Suprapubic skin (tissue), 4 donors: ENCODE measurements at places on chromosomes 13 and 19.

DNA sequence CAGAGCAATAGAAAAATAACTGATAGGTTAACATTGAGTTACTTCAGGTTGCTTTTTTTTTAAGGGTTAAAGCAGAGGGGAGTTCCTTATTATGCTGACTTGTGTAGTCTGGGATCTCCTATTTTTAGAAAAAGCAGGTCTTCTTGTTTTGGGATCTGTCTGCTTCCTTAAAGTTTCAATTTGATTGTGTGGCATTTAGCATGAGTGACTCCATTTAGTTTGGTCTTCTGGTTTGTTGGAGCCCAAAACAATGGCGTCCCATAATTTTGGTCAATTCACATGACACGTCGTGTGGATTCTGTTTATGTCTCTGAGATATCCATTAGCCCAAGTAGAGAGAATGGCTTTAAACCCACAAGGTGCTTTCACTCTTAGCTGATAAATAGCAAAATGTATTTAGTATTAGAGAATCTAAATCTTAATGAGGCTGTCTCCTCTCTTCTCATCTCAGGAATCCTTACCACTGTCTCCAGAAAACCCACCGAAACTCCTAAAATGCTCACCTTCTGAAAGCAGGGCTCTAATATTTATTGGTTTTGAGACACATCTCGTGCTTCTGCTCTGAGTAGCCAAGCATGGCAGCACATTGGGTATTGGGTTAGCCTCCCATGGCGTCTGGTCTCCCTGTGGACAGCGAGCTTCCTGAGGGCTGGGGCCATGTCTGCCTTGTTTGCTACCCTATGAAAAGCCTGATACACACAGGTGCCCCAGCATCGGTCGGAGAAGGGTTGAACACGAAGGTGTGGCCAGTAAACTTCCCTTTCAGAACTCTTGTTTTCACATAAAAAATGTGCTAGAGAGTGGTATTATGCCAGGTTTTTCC, 67.2 kb upstream of the GPR183 start:
- no peak for DNase-seq

DNA sequence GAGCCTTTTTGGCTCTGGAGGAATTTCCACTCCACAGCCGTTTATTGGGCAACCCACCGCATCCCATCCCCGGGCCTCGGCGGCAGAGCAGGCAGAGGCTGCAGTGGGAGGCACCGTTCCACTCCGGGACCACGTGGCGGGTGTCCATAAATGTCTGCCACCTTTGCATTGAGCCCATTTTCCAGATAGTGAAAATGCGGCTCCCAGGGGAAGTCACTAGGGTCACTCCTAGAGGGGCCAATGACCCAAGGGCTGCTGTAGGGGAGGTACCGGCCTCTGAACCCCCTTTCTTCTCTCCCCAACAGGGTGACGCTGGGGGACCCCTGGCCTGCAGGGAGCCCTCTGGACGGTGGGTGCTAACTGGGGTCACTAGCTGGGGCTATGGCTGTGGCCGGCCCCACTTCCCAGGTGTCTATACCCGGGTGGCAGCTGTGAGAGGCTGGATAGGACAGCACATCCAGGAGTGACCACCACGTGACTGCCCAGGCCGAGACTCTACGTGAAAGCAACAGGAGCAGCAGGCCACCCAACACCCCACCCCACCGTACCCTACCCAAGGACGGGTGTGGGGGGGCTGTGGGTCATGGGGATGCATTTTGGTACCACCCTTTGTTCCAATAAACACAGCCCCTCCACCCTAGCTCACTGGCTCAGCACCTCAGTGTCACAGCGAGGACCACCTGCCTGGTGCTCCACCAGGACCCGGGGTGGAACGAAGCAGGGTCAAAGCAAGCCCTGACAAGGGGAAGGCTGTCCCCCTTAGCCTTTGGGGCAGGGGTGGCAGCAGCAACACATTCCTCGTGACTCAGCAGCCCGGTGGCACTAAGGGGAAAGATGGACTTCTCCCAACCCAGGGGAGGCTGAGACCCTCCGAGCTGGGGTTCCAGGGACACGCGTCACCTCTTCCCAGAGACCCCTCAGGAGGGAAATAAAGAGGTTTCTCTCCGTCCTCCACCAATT, 1.5 kb downstream of the TIMM13 start:
- DNase-seq: no peak

DNA sequence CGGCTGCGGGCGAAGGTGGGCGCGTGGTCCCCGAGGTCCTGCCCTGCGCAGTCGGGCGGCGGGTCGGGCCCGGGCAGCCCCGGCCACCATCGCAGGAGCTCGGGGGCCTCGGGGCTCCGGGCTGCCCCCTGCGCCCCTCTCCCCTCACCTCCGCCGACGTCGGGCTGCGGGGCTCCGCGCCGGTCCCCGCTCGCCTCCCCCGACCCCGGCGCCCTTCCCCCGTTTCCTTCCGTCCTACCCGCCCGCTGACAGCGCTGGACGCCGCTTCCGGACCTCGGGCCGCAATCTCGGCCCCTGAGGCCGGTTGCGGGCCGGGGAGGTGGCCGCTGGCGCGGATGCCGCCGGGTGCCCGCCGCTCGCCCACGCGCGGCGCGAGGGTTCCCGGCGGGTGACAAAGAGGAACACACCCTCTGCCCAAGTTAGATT, 720 bp downstream of the FARP1 start:
- no peak for DNase-seq

GRCh38 chr13:45433381-45433790, 15.2 kb upstream of the SLC25A30 start:
- DNase-seq: no peak

DNA sequence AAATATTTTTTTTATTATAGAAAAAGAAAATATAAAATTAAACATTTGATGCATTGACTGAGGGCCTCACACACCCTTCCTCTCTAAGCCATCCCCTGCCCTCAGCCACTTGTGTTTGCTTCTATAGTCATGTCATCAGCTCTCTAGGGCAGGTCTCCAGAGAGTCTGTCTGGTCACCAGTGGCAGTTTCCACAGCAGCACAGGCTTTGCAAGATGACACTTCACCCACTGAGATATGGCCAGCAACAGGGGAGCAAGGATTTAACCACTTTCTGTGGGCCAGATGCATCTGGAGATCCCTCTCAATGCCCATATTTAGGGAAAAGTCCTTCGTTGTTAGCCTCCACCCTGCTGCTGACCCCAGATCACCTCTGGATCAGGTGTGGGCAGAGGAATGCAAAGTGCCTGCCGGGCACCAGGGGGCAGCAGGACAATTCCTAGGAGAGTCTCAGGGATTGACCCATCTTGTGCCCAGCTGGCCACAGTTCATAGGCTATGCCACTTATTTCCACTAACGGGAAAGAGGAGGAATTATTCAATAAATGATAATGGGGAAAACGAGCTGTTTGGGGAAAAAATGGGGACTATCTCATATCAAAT, 4.8 kb downstream of the ABCC4 start:
- no peak for DNase-seq

GRCh38 chr13:35793823-35794222, 317.3 kb upstream of the MAB21L1 start:
- no peak for DNase-seq

DNA sequence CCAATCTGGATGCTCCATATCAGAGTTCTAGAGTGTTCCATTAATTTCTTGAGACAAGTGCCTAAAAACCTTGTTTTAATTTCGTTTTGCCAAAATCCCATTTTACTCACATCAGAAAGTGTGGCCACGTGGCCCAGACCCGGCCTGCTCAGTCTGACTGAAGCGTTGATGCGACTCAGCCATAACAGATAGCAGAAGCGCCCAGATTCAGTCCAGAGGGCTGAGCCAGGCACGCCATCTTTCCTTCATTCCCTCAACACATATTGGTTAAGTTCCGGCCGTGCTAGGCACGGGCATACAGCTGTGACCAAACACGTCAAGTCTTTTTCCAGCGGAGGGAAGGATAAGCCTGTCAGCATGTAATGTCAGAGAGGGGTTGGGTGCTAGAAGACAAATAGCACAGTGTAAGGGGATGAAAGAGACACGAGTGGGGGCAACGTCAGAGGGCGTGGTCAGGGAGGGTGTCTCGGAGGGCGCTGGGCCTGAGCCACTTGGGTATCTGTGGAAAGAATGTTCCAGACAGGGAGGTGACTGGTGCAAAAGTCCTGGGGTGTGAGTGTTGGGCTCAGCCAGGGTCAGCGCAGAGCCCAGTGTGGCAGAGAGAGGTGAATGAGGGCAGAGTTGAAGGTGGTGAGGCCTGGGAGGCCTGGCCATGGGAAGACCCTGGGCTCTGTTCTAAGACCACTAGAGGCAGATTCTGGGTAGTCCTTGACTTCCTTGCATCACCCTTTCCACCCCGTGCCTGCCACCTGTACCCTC, 3.1 kb downstream of the F10 start:
- peak; percentile 29 for DNase-seq

DNA sequence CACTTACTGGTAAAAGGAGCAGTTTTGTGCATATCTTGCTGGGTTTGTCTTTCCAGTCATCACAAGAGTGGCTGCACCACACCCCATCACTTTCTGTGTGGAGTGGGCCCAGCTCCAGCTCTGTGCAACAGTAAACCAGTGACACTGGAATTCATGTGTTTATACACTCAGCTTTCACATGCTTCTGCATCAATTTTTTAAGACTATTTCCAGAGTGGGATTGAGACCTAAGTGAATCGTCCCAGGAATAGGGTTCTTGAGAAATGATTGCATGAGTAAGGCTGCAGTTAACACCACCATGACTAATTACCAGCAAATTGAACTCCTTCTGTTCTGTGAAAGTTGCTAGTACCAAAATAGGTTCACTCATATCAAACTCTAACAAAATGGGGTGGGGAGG, 5.3 kb upstream of the CFAP97D2 start:
- DNase-seq: no peak

- no peak for DNase-seq
These were observed 154.7 kb upstream of the SGCG start for GRCh38 chr13:23025864-23026608.

DNA sequence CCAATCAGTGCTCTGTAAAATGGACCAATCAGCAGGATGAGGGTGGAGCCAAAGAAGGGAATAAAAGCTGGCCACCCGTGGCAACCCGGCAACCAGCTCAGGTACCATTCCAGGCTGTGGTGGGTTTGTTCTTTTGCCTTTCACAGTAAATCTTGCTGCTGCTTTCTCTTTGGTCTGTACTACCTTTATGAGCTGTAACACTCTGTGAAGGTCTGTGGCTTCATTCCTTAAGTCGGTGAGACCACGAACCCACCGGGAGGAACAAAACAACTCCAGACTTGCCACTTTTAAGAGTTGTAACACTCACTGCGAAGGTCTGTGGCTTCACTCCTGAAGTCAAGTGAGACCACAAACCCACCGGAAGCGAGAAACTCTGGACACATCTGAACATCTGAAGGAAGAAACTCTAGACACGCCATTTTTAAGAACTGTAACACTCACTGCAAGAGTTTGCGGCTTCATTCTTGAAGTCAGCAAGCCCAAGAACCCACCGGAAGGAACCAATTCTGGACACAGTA, 16.5 kb upstream of the SPACA6 start:
- DNase-seq: no peak

DNA sequence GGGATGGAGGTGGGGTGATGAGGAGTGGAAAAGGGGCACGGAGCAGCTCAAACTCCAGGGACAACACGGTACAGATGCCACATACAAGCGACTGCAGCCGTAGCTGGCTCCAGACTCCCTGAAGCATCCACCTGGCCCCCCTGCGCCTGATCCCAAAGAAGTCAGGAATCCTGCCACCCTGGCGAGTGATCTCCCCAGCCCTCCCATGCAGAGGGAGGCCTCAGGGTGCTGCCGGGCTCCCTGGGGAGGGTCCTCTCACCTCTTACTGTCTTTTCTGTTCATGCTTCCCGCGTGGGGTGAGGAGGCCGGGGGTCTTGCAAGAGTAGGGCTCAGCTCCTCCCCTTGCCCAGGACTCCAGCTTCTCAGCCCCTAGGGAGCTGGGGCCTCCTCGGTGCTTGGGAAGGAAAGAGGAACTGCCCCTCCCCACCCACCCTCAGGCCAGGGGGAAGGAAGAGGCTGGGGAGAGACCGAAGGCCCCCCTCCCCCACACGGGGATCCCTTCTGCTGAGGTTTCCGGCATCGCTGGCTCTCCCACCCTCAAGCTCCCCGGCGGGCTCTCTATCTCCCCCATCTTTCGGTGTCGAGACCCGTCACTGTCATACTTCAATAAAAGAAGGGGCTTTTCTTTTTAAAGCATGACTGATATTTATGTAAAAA, at the start of gene RASGRP4:
Gene RASGRP4, minus strand, starts transcription at position 410 of the 657 bp plus-strand sequence. Its CDS starts 128 bp downstream, at position 282.
- DNase-seq: no peak

DNA sequence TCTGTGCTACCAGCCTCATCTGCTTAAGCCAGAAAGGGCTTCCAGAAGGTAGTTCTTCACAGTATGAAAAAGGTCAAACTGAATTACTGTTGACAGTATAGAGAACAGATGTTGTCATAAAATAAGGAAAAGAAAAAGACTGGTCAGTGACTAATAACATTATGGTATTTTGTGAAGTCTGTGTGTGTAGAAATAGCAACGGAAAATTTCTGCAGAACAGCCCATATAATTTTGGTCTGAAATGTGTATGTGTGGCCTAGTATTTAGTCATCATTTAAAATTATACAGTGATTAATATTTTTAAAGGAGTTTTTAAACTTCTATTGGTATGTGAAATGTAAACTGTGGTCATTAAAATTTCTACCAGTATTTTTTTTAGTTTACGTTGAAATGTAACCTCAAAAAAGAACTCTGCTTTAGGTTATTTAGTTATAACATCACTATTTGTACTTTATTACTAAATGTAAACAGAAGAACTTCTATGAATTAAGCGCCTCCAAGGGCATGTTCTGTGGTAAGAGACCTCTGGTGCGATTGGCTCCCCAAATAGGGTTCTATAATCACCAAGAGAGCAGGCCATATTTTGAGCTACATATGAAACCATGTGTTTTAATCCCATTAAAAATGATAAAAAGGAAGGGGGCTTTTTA, 3.3 kb upstream of the GPR183 start:
- no peak for DNase-seq

DNA sequence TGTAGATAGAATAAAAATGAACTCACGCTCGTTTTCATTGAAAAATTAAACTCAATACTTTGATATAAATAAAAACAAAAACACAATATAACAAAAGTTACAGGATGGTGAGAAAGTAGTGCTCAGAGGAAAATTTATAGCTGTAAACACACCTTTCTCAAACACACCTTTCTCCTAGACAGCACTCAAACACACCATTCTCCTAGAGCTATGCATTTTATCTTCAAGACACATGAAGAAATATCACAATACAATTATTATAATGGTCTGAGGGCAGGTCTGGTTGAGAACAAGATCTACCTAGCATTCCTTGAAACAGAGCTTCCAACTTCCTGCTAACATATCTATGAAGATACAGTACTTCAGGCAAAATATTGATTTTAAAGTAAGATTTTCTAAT, 183.4 kb upstream of the NBEA start:
- no peak for DNase-seq

DNA sequence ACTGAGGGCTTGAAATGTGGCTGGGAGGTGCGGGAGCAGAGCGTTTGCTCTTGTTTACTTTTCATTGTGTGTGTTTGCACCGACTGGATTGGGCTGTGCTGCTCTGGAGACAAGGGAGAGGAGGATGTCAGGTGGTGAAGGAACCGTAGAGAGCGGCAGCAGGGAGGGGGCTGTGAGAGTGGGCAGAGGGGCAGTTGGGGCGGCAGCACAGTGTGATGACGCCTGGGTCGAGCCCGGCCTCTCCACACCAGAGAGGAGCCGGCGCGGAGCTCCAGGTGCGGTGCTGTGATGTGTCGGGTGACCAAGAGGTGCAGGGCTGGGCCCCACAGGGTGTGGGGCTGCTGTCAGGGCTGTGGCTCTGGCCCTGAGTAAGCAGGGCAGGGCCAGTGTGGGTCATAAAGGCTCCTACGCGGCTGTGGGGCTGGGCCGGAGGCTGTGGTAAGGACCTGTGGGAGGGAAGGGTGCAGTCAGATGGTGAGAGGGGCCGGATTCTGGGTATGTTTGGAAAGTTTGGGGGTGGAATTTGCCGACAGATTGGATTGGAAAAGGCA, 10.5 kb downstream of the NAXD start:
- DNase-seq: no peak
